M059J (cell line): ENCODE measurements at places on chromosomes 11 and 22. TPM values are rescaled to one million over a fixed set of nuclear protein-coding genes. Genes with fewer than 3 reads are reported as not detected.

DNA sequence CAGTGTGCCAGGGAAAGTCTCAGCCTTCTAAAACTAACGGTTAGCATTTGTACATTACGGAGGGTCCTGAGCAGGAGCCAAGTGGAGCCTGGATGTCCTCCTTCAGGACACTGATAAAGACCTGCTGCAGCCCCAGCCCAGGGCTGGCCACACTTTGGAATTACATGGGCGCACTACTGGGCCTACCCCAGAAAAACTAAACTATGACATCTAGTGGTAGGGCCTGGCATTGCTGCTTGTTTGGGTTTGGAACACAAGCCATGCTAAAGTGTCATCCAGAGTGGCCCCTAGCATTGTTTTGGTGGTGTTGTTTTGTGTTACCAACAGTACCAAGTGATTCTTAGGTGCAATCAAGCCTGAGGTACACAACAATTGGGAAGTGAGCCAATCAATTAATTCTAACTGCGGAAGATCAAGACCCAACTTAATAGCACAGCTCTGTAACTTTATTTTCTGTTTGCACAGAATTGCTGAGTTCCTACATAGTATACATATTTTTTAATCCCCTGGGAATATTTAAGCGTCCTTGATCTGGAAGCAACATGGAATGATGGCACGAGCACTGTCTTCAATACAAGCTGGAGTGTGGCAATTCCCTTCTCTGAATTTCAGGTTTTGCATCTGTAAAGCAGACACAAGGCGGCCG lies 340.7 kb downstream of the LARGE1 start:
- peak; percentile 18 for DNase-seq

GRCh38 chr11:87097582-87097981 lies 59.8 kb downstream of the TMEM135 start:
- peak; percentile 40 for DNase-seq

DNA sequence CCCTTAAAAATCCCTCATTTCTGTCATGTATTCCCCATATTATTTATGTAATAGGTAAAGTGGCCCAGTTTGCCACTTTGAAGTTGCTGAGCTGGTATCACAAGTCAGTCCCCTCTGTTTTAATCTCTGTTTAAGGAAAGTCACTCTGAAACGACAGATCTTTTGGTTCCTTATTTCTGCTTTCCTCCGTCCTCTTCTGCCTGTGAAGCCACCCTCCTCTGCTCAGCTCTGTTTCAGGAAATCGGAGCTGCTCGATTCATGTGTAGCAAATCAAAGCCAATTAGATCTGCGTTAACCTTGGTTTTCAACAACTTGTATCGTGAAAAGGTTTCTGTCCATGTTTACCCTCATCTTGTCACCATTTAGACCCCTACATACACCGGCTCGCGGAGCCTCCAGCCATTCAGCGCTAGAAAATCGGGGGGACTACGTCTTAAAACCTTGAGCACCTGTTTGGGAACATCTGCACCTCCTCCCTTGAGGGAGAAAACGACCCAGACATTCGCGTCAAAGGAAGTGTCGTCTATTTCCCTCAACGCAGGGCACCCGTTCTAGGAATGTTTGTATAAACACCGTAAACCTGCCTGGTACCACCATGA lies 576 bp upstream of the SC5D start:
- DNase-seq: peak; percentile 13

The DGAT2 gene
- total RNA-seq: 10.1 and 11.3 TPM in 2 replicates

GRCh38 chr22:40679964-40680818 lies 907 bp downstream of the MCHR1 start:
- DNase-seq: no peak

The CYB561A3 gene
- 35.5 and 39.4 TPM in 2 replicates for total RNA-seq

The SPTBN2 gene
- 2.1 and 11.4 TPM in 2 replicates for total RNA-seq

The MPEG1 gene
- total RNA-seq: not detected in 2 replicates
